Activated T-cell treated with anti-CD3 and anti-CD28 coated beads, Interleukin-2, amount 50 U/mL, for 4 hours (primary cell): ENCODE measurements at places on chromosomes 11 and 22. TPM values are rescaled to one million over a fixed set of nuclear protein-coding genes. Genes with fewer than 3 reads are reported as not detected.

DNA sequence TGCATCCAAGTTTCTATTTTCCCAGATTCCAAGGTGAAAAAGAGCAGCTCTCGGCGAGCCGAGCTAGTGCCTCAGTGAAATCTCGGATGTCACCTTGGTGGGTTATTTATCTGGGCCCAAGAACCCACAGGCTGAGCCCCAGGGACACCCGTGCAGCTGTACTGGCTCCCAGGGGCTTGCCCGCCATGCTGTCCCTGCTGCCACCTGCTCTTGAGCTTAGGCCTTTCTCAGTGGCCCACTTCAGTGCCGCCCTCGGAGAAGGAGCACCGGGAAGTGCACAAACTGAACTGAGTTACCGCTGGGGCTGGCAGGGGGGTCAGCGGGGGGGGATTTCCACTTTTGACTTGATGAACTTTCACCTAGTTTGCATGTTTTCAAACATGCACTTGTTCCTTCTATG lies 27.9 kb downstream of the CPT1A start:
- DNase-seq = no peak

DNA sequence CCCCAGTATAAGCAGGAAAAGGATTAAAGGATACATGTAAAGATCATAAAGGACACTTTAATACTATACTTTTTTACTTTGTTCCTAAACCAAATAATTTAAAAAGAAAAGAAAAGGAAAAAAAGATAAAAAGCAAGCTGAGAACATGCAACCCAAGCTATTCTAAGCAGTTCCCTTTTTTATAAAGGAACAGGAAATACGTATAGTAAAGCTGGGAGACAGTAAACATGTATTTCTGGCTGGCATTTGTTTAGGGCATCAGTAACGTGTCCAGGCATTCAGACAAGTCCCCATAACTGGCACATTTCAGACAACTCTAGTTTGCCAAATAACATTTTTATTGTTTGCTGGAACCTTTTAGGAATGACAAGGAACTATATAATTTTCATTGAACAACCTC lies 24.9 kb downstream of the BCO2 start:
- no peak for DNase-seq

The CRACR2B gene
- total RNA-seq = 0.18 TPM

- DNase-seq = peak; percentile 54
Measured at GRCh38 chr11:134207538-134208239, 16.1 kb downstream of the NCAPD3 start.

DNA sequence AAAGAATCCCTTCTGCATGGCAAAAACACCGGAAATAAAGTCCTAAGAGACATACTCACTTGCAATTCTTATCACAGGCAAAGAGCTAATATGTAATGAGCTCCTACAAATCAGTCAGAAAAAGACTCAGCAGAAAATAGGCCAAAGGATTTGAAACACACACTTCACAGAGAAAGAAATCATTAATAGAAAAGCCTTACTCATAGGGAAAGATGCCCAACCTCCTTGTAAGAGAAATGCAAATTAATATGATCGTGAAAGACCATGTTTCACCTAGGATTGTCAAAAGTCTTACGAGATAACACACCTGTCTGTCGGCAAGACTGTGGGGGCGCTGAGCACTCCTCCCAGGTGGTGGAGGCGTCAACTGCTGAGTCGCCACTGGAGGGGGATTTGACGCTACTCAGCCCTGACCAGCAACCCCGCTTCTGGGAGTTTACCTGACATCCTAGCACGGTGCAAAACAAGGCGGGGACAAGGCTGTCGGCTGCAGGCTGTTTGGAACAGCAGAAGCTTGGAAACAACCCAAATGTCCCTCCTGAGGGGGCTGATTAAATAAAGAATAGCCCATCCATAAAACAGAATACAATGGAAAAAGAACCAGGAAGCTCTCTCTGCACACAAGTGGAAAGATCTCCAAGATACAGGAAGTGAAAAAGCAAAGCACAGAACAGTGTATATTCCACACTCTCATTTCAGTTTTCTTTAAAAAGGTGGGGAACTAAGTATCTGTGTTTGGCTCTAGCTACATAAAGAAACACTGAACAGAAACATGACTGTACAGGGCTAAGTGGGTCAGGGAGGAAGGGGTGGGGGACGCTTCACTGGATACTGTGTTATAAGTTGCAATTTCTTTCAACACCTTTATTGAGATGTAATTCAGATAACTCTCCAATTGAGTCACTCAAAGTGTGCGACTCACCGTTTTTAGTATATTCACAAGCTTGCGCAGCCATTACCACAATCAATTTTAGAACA lies 11.5 kb downstream of the CSNK1E start:
- peak; percentile 38 for DNase-seq
